Stimulated activated CD8-positive, alpha-beta memory T cell treated with anti-CD3 and anti-CD28 coated beads, Interleukin-4, amount 100 ng/mL, for 1 hour (primary cell): ENCODE measurements at places on chromosomes 1 and 21.

- DNase-seq: no peak
These were observed 771 bp downstream of the EIF4G3 start for GRCh38 chr1:21175670-21176581.

GRCh38 chr1:113515498-113515897, 125.2 kb downstream of the MAGI3 start:
- DNase-seq: no peak

GRCh38 chr1:214066936-214067335, 79.2 kb downstream of the PROX1 start:
- no peak for DNase-seq

- DNase-seq: no peak
These were observed 18.4 kb downstream of the PPFIA4 start for GRCh38 chr1:203044546-203045250.

GRCh38 chr1:107865627-107866026, 99.4 kb downstream of the VAV3 start:
- DNase-seq: no peak

DNA sequence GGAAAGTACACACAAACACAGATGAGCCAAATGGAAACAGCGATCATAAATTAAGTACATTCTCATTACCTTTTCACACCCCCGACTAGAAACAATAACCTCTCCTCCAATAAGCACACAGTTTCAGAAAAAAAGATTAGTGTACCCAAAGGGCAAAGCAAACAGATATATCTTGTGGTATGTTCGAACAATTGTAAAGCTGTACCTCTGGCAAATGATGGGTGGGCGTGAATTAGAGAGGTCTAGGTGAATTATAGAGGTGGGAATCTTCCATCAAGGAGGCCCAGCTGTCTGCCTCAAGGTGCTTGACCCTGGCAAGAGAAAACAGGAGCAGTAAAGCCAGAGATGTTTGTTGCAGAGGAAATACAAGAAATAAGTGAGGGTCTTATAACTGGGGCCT, 715.3 kb upstream of the NEGR1 start:
- DNase-seq: no peak

- DNase-seq: no peak
These were observed 27.1 kb upstream of the LEPR start for GRCh38 chr1:65393347-65393746.

DNA sequence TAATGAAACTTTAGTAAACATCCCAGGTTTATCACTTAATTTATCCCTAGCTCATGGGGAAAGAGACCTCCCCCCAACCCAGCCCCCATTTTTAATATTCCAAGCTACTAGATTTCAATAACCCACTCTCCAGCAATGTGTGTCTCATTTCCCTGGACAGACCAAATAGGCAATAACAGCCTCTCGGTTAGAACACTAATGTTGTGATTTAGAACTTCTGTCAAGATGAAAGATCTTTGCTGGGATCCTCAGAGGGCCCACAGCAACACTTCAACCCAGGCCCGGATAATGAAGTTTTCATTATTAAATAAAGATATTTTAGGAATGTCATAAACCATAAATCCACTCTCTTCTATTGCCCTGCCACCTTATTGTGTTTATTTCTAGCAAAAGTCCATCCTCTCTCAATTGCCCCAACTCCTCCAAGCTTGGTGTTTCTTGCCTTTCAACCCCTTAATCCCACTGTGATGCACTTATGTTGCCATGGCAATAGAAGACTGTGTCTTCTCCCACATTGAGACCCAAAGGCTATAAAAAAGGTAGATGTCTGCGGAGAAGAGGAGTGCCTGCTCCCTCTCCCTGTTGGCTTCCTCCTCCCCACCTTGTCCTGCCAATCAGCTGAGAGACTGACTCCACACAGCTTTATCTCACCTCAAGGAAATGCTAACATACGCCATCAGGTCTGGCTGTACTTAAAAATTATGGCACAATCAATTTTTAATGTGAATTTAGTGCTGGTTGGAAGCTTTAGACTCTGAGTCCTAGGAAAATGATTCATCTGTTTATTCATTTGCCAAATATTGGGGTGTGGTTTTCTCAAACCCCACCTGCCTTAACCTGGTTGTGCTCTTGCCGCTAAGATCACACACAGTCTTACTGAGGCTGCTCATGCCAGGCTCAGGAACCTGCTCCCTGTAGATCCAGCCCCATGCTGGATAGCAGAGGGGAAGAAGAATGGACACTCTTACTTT, 258.3 kb upstream of the CAMK1G start:
- DNase-seq: no peak

- DNase-seq: no peak
These were observed 113.8 kb downstream of the DPYD start for GRCh38 chr1:97806996-97807520.

DNA sequence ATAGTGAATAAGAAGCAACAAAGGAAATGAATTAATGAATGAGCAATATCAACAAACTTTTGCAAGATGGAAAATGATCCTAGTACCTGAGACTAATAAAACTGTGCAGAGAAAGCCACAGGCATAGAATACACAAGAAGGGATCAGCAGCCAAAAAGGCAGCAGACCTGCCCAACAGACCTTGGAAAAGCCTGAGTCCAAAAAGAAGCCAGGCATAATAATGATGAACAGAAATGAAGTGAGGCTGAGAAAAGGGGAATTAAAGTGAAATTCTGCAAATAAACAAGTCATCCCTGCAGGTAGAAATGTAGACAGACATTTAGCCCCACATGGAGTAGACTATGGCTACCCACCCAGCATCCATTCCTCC, 10.3 kb upstream of the PHTF1 start:
- no peak for DNase-seq

- DNase-seq: no peak
These were observed 73.5 kb downstream of the CHODL start for GRCh38 chr21:18318156-18318555.

DNA sequence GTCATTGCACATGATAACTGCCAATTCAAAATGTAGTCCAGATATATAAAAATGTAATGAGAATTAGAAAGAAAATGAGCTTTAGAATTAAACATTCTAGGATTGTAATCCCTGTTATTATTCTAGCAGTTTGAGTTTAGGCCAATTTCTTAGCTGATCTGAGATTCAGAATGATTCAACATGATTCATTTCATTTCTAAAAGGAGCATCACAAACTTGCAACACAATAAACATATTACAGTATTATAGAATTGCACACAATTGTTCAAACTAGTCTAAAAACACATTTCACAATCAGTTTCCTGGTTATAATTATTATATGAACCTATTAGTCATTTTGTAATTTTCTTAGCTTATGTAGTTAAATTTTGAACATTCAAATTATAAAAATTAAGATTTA, 43.3 kb upstream of the TSHB start:
- DNase-seq: no peak

DNA sequence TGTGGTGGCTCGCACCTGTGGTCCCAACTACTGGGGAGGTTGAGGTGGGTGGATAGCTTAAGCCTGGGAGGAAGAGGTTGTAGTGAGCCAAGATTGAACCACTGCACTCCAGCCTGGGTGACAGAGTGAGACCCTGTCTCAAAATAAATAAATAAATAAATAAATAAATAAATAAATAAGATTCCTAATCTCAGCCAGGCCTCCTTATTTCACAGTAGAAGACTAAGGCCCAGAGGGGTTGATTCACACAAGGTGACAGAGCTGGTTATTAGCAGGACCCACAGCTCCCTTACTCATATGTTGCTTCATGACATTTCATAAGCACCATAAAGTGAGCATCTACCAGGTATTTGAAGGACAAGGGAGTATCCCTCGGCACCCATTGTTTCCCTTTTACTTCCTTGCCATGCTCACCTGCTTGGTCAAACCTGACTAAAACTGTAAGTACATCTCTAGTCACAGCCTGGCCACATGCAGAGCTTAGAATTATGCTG, 32.7 kb downstream of the ALG14 start:
- DNase-seq: no peak

GRCh38 chr1:106055855-106056254, 1000.6 kb upstream of the PRMT6 start:
- DNase-seq: no peak

GRCh38 chr1:232305050-232305449, 324.9 kb downstream of the SIPA1L2 start:
- no peak for DNase-seq

DNA sequence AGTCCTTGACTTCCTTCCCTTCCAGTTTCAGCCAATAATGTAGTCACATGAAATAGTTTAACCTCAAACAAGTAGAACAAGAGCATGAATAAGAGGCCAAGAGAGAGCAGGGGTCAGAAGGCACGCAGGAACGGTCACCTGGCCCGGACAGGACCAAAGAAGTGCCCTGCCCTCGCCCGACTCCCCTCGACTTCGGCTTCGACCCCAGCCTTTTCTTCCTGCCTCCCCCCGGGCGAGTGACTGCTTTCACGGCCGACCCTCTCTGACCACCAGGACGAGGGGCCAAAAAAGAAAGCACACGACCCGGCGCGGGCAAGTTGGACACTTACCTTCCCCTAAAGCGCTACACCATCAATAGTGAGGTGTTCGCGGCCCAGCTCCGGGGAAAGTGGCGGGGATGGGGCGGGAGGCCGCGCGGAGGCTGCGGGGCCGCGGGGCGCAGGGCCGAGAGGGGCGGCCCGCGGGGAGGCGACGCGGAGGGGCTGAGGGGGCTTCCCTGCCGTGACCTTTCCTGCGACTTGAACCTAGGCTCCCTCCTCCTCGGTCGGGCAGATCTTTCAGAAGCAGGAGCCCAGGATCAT, 519 bp downstream of the RERE start:
- no peak for DNase-seq

DNA sequence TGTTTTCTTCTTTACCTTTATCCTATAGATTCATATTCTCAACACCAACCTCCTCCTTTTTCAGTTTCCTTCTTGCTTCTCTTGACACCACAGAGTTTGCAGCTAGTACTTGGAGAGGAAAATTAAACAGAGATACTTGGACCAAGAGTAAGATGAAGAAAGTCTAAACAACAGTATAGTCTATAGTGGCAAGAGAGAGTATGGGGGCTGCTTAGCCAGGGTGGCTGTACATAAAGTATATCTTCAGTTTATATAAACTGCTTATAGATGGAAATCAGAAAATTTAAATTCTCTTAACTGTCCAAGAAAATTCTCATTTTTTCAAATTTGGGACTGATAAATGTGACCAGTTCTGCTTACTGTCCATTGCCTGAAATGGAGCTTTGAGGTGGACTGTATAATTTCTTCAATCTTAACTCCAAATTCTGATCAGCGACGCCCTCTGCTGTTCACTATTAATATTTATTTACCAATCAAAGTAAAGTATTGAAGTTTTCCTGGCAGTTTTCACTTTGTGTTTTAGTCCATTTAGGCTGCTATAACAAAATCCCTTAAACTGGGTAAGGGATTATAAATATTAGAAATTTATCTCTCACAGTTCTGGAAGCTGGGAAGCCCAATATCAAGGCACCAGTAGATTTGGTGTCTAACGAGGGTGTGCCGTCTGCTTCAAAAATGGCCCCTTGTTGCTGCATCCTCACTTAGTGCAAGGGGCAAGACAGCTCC, 14.8 kb upstream of the METTL18 start:
- no peak for DNase-seq

- DNase-seq: no peak
These were observed 121.3 kb downstream of the CDC7 start for GRCh38 chr1:91621907-91622306.

GRCh38 chr21:17841103-17841502, 21.9 kb upstream of the C21orf91 start:
- DNase-seq: no peak

GRCh38 chr1:185360714-185361113, 43.7 kb upstream of the IVNS1ABP start:
- DNase-seq: no peak

DNA sequence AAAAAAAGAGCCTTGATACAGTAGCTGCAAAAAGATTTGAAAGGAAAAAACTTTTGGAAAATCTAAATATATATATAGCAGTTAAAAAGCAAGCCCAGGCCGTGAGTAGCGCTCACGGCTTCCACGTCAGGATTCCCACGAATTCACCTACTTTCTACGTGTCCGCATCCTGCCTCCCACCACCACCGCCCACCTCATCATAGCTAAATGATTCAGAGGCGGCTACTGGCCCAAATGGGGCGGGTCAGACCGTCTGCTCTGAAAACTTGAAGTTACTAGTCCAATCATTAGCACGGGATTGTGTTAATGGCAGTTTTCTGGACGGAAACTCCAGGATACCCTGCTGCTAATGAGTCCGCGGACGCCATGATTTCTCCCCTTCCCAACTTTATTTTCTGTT, 1.3 kb upstream of the CCSAP start:
- no peak for DNase-seq

DNA sequence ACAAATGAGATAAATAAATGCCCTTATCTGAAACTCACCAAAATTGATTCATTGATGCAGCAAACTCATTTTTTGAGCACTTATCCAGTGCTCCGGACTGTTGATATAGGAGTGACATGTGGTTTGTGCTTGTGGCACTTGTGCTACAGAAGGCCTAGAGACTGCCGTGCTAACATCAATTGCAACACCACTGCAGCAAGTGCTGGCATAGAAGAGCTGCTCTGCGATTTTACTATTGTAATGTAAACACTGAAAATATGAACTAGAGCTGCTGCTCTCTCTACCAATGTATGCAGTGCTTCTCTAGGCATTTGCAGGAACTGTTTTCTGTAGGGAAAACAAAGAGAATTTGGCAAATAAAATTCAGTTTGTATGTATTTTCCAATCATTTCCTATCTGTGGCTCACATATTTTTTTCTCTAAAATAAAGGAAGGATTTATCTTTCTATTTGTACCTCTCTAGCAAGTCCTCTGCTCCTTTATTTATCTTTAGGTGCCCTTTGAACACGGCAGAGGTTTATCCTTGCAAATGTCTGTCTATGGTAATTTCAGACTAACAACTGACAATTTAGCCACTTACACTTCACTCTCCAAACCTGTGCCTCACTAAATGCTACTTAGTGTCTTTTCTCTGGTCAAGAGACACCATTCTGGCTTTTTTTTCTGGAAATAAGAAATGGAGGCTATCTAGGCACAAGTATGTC, 409.5 kb upstream of the ADGRL2 start:
- DNase-seq: no peak

GRCh38 chr1:7555391-7556185, 215.5 kb upstream of the VAMP3 start:
- DNase-seq: no peak

GRCh38 chr1:206663362-206663761, 21.3 kb upstream of the MAPKAPK2 start:
- DNase-seq: no peak

GRCh38 chr1:220889333-220889732, 10.1 kb downstream of the HLX start:
- no peak for DNase-seq

- DNase-seq: no peak
These were observed 31.7 kb downstream of the OR13G1 start for GRCh38 chr1:247647864-247648263.

GRCh38 chr1:164064501-164064900, 494.5 kb upstream of the PBX1 start:
- no peak for DNase-seq

GRCh38 chr1:182835806-182836205, 3.3 kb upstream of the DHX9 start:
- DNase-seq: no peak

GRCh38 chr1:11283151-11283550, 10.2 kb downstream of the UBIAD1 start:
- no peak for DNase-seq

- no peak for DNase-seq
These were observed 138.1 kb downstream of the ELAVL4 start for GRCh38 chr1:50246869-50247268.
